ENCODE measurements at places on chromosomes 6 and 20.

DNA sequence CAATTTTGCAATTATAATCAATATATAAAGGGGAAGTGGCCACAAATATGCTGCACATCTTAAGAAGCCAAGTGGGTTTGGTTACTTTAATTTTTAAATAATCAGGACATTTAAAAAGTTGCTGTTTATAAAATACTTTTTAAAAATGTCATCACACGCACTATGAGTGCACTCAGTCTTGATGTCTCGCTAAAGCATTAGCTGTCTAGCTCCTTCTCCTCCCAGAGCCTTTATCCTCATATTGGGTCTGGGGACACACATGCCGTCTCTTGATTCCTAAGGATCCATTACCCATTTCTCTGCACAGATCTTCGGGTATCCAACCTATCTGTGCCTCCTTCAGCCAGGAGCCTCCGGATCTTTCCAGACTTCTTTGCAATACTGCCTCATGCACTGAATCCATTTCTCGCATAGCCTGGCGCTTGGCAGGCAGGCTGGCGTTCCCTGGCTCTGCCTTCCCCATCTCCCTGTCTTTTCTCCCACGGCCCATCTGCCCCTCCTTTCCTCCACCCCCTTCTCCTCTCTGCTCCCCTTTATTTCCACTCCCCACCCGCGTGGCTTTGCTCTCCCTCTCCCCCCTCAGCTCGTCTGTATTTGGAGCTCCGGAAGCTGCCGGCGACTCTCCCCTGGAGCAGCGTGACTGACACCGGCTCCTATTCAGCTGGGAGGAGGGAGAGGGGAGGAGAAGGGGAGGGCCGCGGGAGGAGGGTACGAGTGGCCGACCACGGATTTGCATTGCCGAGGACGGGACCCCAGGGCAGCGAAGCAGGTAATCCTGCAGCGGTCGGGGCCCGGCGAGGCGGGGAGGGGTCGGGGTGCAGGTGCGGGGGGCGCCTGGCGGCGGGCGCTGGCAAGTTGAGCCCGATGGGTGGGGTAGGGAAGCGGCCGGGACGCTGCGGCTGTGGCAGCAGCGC, at the start of gene CAP2:
TSS of gene CAP2 (plus strand) at position 618 of the 914 bp plus-strand sequence. CDS start 27,961 bp downstream, outside the sequence.
- peak; percentile 48 for DNase-seq

- no peak for DNase-seq
These were observed 67.3 kb upstream of the ZNF217 start for GRCh38 chr20:53660947-53661381.

GRCh38 chr6:3745566-3746118, 5.9 kb downstream of the PXDC1 start:
- DNase-seq = no peak

DNA sequence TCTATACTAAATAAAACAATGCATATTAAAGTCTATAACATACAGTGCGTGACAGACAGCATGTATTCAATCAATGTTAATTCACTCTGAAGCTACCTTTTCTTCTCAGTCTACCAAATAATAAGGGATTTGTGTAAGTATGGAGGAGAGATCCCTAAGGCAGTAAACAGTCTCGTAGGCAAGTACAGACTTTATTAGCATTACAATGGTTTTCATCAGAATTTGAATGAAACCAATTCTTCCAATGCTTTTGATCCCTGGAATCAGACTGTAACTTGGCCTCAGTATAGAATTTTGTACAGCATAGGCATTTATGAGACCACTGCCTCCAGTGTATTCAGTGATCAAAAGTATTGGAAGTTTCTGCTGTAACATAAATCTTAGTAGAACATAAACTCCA, 19.5 kb downstream of the LYRM4 start:
- DNase-seq = no peak

GRCh38 chr6:74851596-74851995, 354.3 kb downstream of the COL12A1 start:
- no peak for DNase-seq

- DNase-seq = no peak
These were observed 17.4 kb upstream of the SIRPB2 start for GRCh38 chr20:1508574-1508973.

GRCh38 chr6:14517516-14518105, 400.0 kb downstream of the CD83 start:
- no peak for DNase-seq

- DNase-seq = no peak
These were observed 97.6 kb upstream of the DEFB112 start for GRCh38 chr6:50147371-50147770.

DNA sequence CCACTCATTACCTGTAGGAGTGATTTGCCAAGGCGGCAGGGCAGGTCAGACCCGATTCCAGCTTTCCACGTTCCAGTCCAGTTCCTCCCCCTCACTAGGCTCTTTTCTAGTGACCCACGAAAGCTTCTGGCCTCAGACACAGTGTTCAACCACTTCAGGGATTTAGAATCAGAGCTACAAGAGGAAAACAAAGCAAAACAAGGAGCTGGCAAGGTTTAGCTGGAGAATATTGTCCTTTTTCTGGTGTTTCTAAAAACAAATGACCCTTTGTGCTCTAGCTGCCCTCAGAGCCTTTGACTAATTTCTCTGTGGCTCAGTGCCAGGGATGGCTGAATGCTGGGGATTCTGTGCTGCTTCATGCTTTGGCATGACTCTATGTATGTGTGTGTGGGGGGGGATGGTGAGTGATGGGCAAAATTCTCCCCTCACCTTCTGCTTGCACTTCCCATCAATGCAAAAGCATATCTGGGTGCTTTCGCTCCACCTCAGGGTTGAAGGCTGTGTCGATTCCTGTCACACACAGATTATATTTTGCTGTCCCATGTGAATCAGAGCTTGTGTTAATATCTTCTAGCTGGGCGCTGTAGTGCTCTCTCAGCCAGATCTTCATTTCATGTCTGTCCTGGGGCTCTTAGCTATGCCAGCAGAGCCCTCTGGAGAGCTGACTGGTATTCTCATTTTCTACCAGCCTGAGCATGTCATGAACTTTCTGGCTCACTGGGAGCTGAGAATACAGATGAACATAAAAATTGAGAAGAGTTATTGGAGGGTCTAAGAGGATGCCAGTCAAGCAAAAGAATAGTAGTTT, 19.3 kb upstream of the NEDD9 start:
- peak; percentile 92 for DNase-seq

- peak; percentile 92 for DNase-seq
These were observed 73.0 kb downstream of the FARS2 start for GRCh38 chr6:5334341-5334740.

- no peak for DNase-seq
These were observed 33.9 kb upstream of the KIF13A start for GRCh38 chr6:18021166-18021850.

- DNase-seq = no peak
These were observed 955.9 kb upstream of the EYS start for GRCh38 chr6:66662721-66663507.

GRCh38 chr6:100099189-100100074, 105.4 kb upstream of the MCHR2 start:
- peak; percentile 44 for DNase-seq

DNA sequence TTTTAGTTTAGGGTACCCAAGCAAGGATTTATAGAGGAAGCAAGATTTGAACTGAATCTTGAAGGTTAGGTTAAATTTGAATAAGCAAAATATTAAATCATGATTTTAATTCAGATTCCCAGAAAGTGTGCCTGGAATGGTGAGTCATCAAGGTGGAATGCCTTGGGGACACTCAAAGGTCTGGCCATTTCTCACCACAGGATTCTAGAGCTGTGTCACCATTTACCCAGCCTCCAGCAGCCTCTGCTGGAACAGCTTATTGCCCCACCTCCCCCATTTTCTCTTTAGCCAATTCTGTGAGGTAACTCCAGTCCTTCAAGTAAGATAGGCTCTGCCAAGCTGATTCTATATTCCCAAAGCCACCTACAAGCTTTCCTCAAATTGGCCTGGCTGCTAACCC, 181.4 kb downstream of the SIM1 start:
- DNase-seq = no peak

DNA sequence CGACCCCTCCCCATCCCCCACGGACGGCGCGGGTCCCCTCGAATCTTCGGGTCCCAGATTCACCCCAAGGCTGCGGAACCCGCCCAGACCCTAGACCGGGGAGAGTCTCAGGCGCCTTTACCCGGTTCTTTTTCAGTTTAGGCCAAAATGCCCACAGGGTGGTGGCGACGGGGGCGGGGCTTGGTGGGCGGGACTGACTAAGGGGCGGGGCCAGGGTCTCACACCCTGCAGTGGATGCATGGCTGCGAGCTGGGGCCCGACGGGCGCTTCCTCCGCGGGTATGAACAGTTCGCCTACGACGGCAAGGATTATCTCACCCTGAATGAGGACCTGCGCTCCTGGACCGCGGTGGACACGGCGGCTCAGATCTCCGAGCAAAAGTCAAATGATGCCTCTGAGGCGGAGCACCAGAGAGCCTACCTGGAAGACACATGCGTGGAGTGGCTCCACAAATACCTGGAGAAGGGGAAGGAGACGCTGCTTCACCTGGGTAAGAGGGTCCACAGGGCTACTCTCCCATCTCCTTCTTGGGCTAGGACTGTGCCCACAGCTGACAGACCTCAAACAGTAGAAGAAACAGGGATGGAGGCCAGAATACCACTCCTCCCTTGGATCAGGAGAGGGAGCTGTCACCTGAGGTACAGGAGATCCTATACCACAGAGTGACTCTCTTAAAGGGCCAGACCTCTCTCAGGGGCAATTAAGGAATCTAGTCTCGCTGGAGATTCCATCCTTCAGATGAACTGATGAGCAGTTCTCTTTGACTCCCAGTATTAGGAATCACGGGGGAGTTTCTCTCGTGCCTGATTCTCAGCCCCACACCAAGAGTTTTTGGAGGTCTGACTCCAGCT, 942 bp downstream of the HLA-E start:
- peak; percentile 70 for DNase-seq

DNA sequence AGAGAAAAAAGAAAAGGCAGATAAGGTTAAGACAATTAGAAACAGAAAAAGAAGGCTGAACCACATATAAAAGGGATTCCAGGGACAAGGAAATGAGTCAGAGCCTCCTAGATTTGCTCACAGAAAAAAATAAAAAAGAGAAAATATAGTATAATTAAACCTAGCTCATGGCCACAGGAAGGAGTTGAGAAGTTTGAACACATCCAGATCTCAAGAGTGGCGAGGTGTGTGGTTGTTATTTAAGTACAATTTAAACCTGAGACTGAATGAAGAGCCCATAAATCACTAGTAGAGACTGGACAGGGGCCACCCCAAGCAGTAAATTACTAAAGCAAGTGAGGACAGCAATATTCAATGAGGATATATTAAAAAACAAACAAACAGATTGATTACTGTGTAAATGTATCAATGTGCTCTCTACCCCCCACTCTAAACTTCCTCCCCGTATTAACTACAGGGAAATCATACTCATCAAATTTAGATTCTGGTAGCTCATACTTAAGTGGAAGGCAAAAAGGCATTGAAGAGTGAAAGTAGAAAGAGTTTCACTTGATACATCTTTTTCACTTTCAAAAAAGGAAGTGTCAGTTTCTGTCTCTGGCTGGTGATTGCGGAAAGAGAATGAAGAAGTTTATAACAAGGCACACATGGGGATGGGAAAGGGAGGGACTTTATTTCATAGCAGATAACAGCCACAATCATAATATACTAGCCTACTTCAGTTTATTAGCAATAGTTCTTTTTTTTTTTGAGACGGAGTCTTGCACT, 49.3 kb upstream of the SCAF8 start:
- peak; percentile 78 for DNase-seq

GRCh38 chr6:45253453-45253852, 74.7 kb upstream of the RUNX2 start:
- DNase-seq = no peak

- DNase-seq = no peak
These were observed 4.6 kb downstream of the TGM3 start for GRCh38 chr20:2300420-2300819.

- no peak for DNase-seq
These were observed 997 bp upstream of the FBXO30 start for GRCh38 chr6:145815309-145816274.

DNA sequence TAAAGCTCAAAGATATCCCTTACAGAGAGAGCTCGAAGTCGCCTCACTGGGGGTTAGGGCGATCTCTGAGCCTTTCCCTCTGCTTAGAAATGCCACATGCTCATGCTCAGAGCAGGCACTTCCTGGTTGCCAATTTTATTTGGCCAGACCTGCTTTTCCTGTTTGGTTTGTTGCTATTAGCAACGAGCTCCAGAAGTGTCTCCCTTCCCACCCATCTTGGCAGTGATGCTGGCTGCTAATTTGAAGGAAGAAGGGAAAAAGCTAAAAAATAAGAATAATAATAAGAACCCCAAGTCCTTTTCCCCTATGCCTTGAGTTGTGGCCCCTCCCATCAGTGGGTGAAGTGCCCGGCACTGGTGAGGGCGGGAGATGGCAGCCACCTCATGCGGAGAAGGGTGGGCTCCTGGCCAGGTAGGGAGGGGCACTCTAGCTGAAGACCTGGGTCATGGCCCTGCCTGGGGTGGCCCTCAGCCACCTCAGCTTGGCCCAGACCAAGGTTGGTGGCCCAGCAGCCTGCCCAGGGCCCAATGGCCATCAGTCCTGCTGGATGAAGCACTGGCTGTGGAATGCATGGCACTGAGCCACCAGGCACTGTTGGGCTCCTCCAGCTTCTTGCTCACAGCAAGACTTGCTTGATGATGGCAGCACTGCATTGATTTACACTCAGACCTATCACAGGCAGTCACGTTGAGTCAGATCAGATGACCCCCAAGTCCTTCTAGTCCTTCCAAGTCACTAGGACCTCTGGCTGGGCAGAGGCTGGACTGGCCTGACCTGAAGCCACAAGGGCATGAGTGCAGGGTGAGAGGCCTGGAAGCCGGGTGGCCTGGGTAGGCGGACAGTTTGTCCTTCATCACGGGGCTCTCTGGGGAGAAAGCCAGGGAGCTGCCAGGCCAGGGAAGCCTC, 79.0 kb downstream of the SYNJ2 start:
- peak; percentile 92 for DNase-seq

DNA sequence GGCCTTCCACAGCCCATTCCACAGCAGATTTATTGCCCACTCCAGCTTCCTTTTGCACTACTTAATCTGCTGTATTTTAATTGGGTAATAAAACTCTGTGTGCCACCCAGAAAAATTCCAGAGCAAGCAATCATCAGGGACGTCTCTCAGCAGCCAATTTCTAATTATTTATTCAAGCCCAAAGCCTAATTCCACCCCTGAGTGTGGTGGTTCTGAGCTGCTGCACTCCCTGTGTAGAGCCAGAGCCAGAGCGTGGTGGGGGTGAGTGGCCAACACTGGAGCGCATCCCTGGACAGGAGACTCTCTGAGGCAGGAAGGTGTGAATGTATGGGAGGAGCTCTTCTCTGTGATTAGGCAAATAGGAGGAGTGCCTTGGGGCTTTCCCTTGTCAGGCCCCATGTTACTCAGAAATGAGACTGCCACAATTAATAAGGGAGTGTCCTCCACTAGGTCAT, 66.1 kb downstream of the CD24 start:
- DNase-seq = no peak

GRCh38 chr6:100300221-100300736, 164.4 kb downstream of the SIM1 start:
- DNase-seq = peak; percentile 85

GRCh38 chr6:147707524-147707923, 199.0 kb downstream of the SAMD5 start:
- DNase-seq = peak; percentile 4

All from endothelial cell of umbilical vein (primary cell).